NCI-H774 (cell line): ENCODE measurements at places on chromosomes 2 and 18.

DNA sequence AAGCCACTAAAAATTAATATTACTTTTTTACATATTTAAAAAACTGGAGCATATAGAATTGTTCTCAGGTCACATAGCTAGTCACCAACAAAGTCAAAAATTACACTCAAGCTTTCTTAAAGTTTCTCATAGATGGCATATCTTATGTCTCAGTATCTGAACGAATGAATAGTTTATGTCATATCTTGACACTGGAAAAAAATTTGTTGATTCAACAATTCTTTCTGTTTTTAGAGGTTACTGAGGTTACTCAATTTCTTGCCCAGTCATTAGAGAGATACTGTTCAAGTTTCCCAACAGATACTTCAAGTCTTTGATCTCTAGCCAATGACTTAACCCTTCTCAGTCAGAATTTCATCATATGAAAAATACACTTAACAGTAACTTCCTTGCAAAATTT is 113.1 kb upstream of the XIRP2 start:
- DNase-seq = no peak

GRCh38 chr2:230011617-230012016 is 57.1 kb downstream of the SLC16A14 start:
- DNase-seq = no peak

DNA sequence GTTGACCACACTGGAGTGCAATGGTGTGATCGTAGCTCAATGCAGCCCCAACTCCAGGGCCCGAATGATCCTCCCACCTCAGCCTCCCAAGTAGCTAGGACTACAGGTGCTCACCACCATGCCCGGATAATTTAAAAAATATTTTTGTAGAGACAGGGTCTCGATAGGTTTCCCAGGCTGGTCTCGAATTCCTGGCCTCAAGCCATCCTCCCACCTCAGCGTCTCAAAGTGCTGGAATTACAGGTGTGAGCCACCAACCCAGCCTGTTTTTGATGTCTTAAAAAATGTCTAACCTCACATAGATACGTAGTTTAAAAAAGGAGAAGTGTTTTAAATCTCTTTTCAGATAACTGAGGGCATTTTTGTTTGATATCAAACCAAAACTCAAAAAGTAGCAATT is 37.6 kb downstream of the IMPA2 start:
- DNase-seq = no peak

DNA sequence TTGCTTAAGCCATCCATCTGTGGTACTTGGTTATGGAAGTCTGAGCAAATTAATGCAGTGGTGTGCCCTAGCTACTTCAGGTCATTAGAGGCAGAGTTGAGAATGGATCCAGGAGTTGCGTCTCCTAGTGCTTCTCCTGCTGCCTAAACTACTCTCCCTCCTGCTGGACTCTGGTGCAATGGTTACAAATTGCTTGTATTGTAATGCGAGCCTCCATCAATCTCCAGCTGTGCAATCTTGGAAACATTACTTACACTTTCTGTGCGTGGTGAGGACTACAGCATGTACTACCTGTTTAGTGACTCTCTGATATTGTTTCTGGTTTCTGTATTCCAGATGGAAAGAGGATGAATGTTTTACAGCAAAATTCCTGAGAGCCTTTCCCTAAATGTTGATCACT is 119.0 kb upstream of the CYRIA start:
- no peak for DNase-seq

GRCh38 chr2:212595036-212595654 is 56.5 kb upstream of the ERBB4 start:
- DNase-seq = no peak

GRCh38 chr2:15660491-15661294 is 69.0 kb downstream of the DDX1 start:
- no peak for DNase-seq

DNA sequence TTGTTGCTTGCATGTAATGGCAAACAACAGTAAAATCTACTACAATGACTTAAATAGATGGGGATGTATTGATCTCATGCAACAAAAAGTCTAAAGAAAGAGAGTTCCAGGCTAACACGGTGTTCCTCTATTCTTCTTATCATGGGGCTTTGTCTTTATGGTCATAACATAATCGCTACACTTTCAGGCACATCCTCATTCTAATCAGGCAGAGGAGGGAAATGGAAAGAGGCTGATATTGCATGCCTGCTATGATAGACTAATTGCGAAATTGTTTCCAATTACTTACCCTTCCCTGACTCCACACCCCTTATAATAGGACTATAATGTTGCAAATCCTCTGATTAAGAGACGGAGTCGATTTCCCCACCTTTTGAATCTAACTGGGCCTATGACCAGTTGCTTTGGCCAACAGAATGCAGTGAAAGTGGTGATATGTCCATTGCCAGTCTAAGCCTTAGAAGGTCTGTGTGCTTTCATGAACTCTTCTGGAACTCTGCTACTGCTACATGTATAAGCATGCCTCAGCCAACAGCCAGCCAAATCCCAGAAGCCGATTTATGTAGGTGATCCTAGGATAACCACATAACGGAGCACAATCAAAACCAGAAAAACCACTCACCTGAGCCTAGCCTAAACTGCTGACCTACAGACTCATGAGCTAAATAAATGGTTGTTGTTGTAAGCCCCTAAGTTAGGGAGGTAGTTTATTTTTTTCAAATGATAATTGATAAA is 180.3 kb upstream of the TACR1 start:
- no peak for DNase-seq

DNA sequence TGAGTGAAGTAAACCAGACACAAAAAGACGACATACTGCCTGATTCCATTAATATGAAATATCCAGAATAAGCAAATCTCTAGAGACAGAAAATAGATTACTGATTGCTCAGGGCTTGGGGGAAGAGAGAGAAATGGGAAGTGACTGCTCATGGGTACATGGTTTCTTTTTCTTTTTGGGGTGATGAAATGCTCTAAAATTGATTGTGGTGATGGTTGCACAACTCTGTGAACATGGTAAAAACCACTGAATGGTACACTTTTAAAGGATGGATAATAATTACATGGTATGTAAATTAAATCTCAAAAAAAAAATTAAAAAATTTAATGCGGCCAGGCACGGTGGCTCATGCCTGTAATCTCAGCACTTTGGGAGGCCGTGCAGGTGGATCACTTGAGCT is 39.3 kb downstream of the RPL31 start:
- no peak for DNase-seq

GRCh38 chr2:3517948-3518495 is 1.3 kb downstream of the ADI1 start:
- DNase-seq = no peak

DNA sequence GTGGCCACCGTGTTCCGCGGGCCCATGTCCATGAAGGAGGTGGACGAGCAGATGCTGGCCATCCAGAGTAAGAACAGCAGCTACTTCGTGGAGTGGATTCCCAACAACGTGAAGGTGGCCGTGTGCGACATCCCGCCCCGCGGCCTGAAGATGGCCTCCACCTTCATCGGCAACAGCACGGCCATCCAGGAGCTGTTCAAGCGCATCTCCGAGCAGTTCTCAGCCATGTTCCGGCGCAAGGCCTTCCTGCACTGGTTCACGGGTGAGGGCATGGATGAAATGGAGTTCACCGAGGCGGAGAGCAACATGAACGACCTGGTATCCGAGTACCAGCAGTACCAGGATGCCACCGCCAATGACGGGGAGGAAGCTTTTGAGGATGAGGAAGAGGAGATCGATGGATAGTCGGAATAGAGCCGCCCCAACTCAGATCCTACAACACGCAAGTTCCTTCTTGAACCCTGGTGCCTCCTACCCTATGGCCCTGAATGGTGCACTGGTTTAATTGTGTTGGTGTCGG is 17.7 kb downstream of the TUBB6 start:
- DNase-seq = no peak

- no peak for DNase-seq
These were observed 85.3 kb downstream of the OSBPL6 start for GRCh38 chr2:178279636-178280035.

DNA sequence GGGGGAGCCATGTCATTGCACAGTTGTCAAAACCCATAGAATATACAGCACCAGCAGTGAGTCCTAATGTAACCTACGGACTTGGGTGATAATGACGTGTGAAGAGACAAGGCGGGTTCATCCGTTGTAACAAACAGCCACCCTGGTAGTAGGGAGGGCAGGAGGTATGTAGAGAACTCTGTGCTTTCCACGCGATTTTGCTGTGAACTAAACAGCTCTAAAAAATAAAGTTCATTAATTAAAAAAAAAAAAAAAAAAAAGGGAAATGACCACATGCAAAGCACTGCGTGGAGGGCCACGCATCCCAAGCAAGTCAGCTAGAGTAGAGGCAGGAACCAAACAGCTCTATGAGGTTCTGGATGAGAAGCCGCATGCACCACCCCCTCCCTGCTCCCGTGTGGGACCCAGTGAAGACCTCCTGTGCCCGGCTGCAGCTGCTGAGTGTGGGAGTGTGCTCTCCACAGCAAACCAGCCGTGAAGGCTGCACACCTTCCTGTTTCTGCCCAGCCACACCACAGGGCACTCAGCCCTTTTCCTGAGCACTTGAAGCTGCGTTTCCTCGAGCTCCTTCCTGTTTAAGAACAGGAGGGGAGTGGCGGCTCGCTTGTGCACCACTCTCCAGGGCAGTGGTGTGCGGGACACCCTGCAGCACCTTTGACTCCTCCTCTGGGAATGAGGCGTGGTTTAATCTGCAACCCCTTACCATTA is 65.6 kb downstream of the ODC1 start:
- no peak for DNase-seq

- DNase-seq = no peak
These were observed 414.4 kb upstream of the CDH7 start for GRCh38 chr18:65336411-65336810.

DNA sequence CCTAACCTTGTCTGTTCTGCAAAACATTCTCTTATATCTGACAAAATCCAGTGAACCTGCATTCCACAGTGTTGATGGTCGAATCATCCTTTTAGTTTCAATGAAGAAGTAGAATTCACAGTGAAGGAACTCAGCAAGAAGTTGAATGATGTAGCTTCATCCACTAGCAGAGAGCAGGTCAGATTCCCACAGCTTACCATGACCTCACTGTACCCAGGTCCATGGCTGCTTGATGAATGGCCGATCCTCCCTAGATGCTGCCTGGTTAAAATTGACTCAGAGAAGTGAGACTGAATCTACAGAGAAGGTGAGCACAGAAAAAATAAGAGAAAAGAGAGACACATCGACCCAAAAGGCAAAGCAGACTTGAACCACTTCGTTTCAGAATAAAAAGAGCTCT is 906.0 kb upstream of the CHAC2 start:
- no peak for DNase-seq

GRCh38 chr2:134232868-134233727 is 20.8 kb upstream of the MGAT5 start:
- no peak for DNase-seq

- DNase-seq = no peak
These were observed 21.9 kb upstream of the ID2 start for GRCh38 chr2:8659735-8660492.

GRCh38 chr2:9821805-9822445 is 21.3 kb upstream of the TAF1B start:
- DNase-seq = no peak

GRCh38 chr2:167122389-167122788 is 234.1 kb downstream of the XIRP2 start:
- DNase-seq = no peak

DNA sequence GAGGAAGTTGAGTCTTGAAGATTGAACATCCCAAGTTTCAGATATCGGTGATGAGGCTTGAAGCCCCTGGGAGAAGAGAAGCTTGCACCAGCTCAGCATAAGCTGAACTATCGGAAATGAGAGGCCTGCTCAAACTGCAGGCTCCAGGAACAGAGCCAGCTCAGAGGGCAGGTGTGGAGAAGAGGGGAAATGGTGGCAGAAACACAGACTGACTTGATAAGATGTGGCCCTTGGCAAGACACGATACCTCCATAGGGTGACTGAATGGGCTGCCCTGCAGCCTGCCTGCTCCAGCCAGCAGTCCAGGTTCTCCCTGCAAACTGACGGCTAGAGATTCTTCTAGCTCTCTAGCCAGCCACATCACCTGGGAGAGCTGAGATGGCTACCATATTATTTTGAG is 86.6 kb downstream of the MYT1L start:
- DNase-seq = no peak

GRCh38 chr2:105362862-105363591 is 25.7 kb downstream of the C2orf49 start:
- DNase-seq = no peak

GRCh38 chr2:240759459-240759858 is 60.6 kb downstream of the KIF1A start:
- no peak for DNase-seq

- DNase-seq = no peak
These were observed 157.7 kb downstream of the TWIST2 start for GRCh38 chr2:239005586-239005985.

DNA sequence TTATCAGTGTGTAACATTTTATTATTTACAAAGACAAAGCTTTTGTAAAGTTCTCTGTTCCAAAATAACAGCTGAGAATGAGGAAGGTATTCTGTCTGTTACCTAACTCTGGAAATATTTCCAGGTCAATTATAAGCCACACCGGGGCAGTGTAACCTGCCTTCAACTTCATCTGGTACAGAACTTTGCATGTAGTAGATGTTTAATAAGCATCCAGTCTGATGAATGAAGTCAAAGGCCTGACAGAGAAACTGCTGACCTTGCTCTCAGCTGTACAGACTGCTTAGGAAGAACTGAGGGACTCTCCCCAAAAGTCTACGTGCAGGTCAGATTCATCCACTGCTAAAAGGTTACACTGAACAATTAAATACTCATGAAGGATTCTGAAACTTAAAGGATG is 43.3 kb downstream of the WDFY1 start:
- DNase-seq = no peak

DNA sequence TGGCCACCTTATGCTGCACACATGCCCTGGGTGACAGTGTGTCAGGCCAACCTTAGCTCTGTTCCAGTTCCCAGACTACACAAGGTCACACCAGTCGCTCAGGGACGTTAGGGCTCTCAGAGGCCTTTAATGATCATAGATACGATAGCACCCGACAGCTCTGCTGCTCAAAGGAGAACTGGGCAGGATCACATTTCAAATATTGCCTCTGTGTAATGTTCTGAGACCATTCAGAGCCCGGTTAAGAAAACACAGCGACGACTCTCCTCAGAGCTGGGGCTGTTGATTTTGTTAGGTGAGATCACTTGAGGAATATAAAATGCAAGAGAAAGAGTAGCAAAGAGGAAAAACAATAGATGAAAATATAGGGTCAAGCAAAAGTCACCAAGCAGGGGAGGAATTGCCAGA is 166.6 kb upstream of the TANK start:
- DNase-seq = no peak

- no peak for DNase-seq
These were observed 116.3 kb downstream of the DYM start for GRCh38 chr18:49344096-49344495.

GRCh38 chr2:122713800-122714199 is 958.3 kb downstream of the TSN start:
- DNase-seq = no peak

- DNase-seq = no peak
These were observed 475.7 kb upstream of the PKDCC start for GRCh38 chr2:41572154-41572553.
